Activated CD4-positive, alpha-beta T cell treated with anti-CD3 and anti-CD28 coated beads for 1 hour (primary cell): ENCODE measurements at places on chromosomes 16 and 17.

DNA sequence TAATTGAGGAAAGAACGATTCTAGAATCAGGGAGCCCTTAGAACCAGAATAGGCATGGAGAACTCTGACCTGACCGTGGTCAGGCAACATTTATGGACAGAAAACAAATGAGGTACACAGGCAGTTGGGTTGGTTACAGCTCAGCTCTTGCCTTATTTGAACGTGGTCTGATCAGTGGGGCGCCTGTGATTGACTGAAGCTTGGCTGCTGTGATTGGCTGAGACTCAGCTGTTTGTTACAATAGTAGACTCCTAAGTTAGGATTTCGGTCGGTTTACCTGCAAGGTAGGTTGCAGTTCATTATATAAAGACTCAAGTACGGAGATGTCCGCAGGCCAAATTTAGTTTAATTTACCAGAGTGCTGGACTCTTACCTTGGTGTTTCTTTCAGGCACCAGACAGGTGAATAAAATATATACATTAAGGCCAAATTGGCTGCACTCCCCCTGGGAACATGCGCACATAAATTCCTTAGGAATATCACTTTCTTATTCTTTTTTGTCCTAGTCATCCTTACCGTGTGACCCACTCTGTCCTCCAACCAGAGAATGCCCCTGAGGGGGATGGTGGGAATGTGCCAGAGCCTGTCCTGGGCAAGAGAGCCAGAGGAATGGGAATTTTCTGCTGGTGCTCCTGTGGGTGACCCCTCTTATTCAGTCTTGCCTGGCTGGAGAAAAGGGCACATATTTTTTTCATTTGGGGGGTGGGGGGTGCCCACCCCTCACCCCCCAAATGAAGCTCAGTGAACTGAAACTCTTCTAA lies 7.5 kb upstream of the CSNK2A2 start:
- DNase-seq: no peak

DNA sequence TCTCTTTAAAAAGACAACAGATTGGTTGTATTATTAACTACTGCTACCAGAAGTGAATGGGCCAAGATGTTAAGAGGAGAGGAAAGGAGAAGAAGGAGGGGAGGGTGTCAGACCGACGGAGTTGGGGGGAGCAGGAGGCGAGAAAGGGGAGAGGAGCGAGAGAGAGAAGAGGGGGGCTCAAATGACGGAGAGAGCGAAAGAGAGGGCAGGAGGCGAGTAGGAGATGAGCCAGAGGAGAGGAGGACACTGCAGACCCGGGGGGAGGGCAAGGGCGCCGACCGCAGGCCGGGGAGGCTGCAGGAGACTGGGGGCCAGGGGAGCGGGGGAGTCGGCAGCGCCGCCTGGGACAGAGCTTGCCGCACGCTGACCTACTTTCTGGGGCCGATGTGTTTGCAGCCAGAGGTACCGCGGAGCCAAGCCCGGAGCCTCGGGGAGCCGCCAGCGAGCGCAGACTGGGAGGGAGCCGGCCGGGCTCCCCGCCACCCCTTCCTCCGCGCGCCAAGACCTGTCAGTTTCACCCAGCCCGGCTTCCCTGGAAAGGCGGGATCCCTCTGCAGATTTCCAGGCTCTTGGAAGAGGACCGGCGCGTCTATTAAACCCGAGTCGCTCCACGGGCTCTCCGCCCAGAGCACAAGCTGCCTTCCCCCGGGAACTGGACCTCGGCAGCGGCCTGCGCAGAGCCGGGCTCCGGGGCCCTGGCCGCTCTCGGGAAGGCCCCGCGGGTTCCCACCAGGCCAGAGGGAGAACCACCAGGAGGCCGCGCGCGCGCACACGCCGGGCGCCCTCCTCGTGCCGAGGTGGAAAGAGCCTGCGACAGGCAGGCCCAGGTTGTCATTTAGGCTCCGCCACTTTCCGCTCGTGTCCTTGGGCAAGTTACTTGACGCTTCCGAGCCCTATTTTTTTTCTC lies 74.6 kb downstream of the CMC2 start:
- DNase-seq: no peak

DNA sequence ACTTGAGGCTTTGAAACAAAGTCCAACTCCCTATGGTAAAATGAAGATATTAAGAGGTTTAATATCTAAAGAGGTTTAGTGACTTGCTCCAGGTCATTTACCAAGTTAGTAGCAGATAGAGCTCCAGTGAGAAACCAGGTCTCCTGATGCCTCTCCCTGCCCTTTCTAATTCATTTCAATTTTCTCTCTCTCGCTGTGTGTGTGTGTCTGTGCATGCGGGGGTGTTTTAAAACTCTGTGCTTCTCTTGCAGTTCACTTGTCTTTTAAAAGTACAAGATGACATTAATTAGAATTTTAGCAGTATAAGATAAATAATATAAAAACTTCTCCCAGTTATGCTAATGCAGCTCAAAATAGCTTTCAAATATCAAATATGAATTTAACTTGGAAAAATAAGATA lies 8.2 kb upstream of the ZP2 start:
- no peak for DNase-seq

DNA sequence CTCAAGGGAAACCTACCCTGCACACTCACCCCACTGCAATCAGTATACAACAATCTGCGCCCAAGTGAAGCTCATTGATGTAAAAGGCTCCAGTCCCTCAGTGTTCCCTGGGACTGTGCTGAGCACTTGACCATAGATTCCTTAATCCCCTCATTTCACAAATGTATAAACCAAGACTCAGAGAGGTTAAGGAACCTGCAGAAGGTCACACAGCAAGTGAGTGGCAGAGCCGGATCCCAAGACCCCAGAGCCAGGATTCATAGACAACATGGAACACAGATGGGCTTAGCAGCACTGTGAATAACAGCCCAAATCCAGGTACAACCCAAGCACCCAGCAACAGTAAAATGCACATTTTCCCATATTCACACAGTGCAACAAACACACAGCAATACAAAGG lies 225.7 kb downstream of the C16orf78 start:
- DNase-seq: no peak

DNA sequence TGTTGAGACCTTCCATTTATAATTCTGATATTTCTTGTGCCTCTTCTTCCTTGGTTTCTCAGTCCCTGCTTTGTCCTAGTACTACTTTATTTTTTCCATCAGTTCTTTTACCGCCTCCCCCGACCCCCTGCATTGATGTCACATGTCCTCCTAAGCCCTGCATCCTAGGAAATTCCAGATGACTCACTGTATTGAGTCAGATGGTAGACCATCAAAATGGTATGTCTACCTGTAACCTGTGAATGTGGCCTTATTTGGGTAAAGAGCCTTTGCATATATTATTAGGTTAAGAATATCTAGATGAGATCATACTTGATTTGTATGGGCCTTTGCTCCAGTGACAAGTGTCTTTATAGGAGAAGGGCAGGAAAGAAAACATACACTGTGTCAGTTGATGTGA lies 515.3 kb upstream of the CA10 start:
- DNase-seq: no peak

- DNase-seq: no peak
Measured at GRCh38 chr16:76883076-76883475, 307.9 kb upstream of the MON1B start.

- no peak for DNase-seq
Measured at GRCh38 chr16:66578651-66579531, at the start of gene CMTM2. Gene CMTM2, plus strand, starts transcription at chr16:66579463. Its CDS starts 145 bp downstream, at chr16:66579608.

GRCh38 chr17:17684906-17685774 lies 3.9 kb downstream of the RAI1 start:
- DNase-seq: no peak

DNA sequence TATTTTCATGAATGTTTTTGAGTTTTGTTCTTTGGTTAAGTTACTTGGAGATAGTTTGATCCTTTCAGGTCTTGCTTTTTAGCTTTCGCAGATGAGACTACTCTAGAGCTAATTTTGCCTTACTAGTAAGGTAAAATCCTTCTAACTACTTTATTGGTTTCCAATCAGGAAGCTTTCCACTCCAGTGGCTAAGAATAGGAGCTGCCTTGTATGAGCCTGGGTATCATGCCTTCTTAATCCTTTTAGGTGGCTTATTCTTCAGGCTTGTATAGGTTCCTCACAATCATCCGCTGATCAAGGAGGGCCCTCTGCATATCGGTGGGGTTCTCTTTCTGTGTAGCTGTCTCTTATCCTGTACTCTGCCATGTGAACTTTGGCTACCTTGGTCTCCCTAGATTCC lies 53.7 kb downstream of the MAP2K4 start:
- DNase-seq: no peak

- no peak for DNase-seq
Measured at GRCh38 chr16:75106351-75107274, 10.0 kb downstream of the LDHD start.

DNA sequence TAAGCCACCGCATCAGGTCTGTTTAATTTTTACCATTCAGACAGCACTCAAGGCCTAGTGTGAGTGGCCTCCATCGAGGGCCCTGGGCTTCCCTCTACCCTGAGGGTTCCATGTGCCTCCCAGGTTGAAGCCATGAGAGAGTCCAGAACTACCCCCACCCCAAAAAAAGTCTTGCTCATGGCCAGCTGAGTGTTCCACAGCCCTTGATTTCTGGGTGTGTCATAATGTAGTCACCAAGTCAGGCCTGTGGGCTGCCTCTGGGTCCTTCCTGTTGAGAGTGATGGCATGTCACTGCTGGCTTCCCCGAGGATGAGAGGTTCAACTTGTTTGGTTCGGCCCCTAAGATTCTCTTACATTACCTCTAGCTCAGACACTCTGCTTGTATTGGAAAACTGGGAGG lies 100.6 kb downstream of the PITPNC1 start:
- no peak for DNase-seq

DNA sequence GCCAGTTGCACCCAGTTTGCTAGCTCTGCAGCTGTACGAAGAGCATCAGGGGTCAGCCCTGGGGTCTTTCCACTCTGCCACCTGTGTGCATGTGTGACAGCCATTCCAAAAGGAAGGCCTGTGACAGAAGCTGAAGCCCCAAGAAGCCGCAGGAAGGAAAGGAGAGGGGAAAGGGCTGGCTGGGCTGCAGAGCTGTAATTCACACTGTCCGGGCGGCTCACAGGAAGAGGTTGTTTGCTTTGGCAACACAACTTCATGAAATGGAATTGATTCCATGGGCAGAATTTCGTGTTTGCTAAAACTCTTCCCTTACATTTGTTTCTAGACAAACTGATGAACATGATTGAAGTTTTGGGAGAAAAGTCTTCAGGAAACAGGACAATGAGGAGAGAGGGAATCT lies 14.8 kb downstream of the TMEM204 start:
- DNase-seq: no peak

DNA sequence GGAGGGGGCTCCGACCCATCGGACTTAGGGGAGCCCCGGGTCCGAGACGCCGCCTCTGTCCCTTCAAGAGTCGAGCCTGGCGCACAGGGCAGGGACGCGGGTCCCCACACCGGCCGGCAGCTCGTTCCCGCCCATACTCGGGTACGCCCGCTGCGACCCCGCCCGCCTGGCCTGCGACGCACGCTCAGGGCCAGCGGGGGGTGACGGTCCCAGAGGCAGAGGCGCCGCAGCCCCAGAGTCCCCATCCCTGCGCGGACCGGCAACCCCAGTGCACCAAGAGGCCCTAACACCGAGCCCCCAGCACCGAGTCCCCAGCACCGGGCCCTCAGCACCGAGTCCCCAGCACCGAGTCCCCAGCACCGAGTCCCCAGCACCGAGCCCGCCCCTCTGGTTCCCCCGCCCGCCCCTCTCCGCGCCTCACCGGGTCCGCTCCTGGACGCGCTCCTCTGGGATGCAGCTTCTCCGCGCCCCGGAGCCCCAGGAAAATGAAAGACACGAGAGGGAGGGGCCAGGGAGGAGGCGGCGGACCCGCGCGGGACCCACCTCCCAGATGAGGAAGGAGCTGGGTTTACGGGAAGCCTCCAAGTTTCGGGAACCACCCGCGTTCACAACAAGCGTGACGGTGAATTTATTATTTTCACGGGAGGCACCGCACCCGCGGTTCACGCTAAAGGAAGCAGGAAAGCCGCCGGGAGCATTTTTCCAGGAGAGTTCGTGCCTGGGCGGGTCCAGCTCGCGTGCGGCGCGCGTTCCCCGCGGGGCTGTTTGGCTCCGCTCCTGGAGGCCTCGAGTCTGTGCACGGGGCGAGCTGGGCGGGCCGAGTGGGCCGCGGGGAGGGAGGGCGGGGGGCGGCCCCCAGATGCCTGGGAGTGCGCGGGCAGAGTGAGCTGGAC lies at the start of gene SECTM1:
SECTM1 (minus strand) TSS at position 488 of the 893 bp plus-strand sequence. CDS start 6,526 bp downstream, outside the sequence.
- DNase-seq: no peak

DNA sequence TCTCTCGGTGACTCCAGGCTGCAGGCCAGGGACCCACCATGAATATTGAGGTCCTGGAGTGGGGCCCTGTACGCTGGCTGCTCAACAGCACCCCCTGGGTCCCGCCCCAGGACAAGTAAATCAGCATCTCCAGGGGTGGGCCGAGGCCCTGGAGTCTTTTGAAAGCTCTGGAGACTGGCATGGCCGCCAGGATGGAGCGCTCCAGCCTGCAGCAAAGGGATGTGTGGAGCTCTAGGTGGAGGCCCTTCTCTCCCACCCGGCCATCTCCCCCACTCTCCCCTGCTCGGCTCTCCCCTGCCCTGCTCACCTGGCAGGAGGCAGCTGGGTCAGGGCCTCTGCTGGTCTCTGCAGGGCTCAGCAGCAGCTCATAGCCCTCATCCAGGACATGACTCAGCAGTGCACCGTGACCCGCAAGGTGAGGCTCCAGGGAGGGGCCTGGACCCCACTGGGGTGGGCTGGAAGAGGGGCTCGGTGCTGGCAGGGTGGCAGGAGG lies 16.6 kb downstream of the SGSH start:
- DNase-seq: no peak

DNA sequence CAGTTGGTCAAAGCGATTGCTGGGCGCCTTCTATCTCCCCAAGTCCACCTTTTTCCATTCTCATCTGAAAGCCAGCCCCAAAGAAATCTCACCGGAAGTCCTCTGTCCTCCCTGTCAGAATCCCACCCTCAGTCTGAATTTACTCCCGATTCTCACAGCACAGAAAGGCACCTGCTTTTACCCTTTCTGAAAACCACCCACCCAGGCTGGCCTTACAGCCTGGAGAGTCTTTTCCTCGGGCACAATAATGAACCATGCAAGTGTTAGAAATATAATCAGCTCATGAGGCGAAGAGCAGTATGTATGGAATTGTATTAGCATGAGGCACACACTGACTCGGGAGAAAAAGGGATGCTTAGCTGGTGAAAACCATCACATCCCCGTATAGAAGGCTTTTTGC lies 1.2 kb upstream of the ZFHX3 start:
- no peak for DNase-seq

- DNase-seq: no peak
Measured at GRCh38 chr17:43905400-43905984, 1.8 kb downstream of the MPP2 start.

GRCh38 chr16:73060892-73061490 lies 13.1 kb upstream of the ZFHX3 start:
- DNase-seq: no peak

- DNase-seq: no peak
Measured at GRCh38 chr16:4317532-4318450, 1.9 kb downstream of the GLIS2 start.

DNA sequence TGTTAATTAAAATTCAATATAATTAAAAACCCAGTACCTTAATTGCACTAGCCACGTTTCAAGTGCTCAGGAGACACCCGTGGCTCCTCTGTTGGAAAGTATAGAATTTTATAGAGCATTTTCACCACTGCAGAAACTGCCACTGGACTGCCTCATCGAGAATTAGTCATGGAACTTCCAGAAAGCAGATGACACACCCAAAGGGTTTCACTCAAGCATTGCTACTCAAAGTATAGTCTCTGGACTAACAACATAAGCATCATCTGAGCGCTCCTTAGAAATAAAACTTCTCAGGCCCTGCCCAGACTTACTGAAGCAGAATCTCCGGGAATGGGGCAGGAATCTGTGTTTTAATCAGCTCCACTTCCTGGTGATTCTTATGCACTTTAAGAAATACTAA lies 63.5 kb upstream of the GPR139 start:
- no peak for DNase-seq
